Karpas-422 (cell line): ENCODE measurements at places on chromosomes 12 and 14. TPM values are rescaled to one million over a fixed set of nuclear protein-coding genes. Genes with fewer than 3 reads are reported as not detected.

DNA sequence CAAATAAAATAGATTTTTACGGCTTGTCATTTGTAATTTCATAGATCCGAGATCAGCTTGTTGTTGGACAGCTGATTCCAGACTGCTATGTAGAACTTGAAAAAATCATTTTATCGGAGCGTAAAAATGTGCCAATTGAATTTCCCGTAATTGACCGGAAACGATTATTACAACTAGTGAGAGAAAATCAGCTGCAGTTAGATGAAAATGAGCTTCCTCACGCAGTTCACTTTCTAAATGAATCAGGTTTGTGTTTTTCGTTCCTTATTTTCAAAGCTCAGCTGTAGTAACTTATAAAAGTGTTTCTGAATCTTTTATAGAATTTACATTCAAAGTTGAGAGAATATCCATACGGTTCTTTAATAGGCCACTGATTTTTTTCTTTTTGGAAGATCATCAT lies 89.1 kb downstream of the LRRK2 start:
- DNase-seq: no peak

- DNase-seq: no peak
Measured at GRCh38 chr12:72057330-72057914, 118.8 kb downstream of the TPH2 start.

GRCh38 chr14:74846968-74847665 lies 28.8 kb downstream of the PROX2 start:
- no peak for DNase-seq

DNA sequence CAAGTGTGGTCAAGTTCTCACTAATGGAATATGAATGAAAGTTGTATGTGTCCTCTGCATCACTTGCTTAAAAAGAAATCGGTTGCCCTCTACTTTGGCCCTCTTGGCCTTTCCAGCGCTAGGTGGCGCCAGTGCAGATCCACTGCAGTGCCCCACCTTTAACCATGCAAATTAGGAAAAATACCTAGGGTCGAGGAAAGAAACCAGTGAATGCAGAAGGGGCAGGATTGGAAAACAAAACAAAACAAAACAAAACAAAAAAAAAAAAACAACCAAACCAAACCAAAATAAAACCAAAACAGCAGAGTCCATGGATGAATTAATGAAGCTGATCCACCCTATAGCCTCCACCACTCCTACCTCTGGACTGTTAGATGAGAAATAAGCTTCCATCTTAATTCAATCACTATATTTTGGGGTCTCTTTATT lies 12.9 kb upstream of the NEMF start:
- DNase-seq: peak; percentile 96

DNA sequence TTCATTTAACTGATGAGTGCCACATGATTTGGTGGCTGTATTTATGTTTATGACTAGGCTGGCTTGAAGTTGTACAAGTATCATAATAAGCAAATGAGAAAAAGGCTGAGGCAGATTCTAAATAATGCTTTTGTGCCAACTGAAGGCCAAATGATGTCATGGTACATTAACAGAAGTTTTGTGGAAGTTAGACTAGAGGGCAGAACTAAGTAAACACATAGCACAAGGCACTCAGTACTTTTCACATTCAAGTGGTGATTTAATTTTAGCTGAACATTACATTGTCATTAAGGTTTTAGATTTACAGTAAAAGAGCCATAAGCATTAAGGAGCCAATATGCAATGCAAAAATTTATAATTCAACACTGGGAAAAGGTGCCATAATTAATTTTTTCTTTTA lies 21.1 kb downstream of the PPP1CC start:
- no peak for DNase-seq

- no peak for DNase-seq
Measured at GRCh38 chr14:36505892-36506731, 13.9 kb downstream of the NKX2-1 start.

The TMCC3 gene
- 0.79 and 0.82 TPM in 2 replicates for total RNA-seq

The RDH16 gene
- 0.11 TPM in 1 of 2 replicates, not detected in the other for total RNA-seq

The DNAI7 gene
- not detected in 2 replicates for total RNA-seq

The GPR65 gene
- total RNA-seq: 4.4 and 8.1 TPM in 2 replicates

The NTN4 gene
- total RNA-seq: not detected in 2 replicates
